A172 (cell line): ENCODE measurements at places on chromosomes 5 and 9.

- DNase-seq = peak; percentile 3
Measured at GRCh38 chr9:119365291-119366027, 3.8 kb downstream of the BRINP1 start.

GRCh38 chr5:123929055-123929474, 417.1 kb downstream of the CSNK1G3 start:
- no peak for DNase-seq

DNA sequence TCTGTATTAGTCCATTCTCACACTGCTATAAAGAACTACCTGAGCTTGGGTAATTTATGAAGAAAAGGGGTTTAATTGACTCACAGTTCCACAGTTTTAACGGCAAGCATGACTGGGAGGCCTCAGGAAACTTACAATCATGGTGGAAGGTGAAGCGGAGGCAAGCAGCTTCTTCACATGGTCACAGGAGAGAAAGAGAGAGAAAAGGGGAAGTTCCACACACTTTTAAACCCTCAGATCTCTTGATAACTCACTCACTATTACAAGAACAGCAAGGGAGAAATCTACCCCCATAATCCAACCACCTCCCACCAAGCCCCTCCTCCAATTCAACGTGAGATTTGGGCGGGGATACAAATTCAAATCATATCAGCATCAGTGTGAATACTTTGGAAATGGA, 133.4 kb upstream of the SLC30A5 start:
- DNase-seq = no peak

- no peak for DNase-seq
Measured at GRCh38 chr9:90240541-90240940, 402.1 kb downstream of the DIRAS2 start.

- DNase-seq = peak; percentile 37
Measured at GRCh38 chr5:159189310-159189709, 20.0 kb downstream of the RNF145 start.

DNA sequence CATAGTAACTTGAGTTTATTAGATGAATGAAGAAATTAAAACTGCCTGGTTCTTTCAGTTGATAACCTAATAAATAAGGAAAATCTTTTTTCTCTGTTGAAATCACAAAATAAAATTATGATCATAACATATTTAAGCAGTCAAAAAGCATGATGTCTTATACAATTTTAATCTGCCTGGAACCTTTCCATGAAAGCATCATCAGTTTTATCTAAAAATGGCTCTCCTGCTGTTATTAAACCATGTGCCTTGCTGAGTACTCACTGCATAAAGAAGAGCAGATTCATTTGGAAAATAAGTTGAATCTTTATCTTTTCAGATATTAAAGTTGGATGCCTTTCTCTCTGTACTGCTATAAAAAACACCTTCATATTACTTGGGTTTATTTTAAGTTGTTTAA, 148.8 kb downstream of the SLC24A2 start:
- DNase-seq = no peak
